ENCODE measurements at places on chromosomes 12 and 14.

DNA sequence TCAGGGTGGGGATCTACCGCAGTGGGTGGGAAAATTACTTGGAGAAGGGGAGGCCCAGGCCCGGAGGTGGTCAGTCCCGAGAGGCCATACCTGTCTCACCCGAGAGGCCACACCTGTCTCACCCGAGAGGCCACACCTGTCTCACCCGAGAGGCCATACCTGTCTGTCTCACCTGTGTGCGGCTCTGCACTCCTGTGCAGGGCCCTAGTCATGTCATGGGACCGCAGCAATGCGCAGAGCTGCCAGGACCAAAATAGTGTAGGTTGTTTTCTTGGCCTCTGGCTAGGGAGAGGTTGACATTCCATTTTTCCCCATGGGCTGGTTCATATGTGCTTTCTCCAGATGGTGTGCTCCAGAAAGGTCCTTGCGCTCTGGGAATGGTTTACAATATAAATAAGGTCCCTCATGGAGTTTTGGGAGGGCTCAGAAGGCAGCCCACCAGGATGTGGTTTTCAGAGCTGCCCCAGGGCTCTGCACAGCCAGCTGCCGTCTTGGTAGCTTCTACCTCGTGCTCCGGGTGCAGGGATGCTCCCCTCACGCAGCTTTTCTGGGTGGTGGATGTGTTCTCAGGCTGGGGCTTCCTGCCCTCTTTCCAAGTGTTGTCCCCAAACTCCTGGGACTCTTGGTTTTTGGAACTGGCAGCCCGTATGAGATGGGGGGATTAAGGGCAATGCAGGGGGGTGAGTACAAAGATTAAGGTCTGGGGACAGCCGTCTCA lies 58.2 kb downstream of the CACNA1C start:
- no peak for DNase-seq

- no peak for DNase-seq
These were observed at the start of gene ACACB for GRCh38 chr12:109115758-109116610. Gene ACACB, plus strand, starts transcription at chr12:109116587. Its CDS starts 22,819 bp downstream, at chr12:109139406.

- DNase-seq, result no peak
These were observed 375.3 kb upstream of the KITLG start for GRCh38 chr12:88955531-88955930.

DNA sequence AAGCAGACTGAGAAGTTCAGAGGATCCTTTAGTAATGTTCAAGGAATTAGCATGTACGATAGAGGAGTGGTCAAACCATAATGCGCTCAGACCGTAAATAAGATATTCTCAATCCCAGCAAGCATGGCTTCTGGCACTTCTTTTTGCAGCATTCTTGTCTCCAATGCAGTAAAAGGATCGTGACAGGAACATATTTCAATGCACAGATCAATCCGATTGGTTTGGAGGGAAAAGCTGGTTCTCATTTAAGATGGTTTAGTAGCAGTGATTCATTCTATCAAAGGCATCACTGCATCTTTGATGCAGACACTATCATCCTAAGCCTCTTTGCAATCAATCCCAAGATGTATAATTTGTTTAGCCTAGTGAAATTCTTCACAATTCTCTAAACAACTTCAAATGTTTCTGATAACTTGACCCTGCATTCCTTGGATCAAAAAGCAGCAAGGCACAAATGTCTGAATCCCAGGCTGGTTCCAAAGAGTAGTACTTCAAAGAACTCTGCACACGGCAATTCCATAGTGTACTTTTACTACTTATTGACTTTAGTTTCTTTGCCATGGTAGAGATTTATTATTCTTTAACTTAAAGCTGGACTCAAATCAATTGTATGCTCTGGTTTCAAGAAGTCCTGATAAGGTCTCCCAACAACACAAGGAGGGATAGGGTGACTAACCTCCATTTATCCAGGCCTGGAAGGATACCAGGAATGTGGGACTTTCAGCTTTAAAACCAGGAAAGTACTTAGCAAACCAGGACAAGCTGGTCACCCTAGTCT lies 96.8 kb upstream of the MDM1 start:
- no peak for DNase-seq

- no peak for DNase-seq
These were observed 149.5 kb downstream of the ETV6 start for GRCh38 chr12:11798856-11799501.

DNA sequence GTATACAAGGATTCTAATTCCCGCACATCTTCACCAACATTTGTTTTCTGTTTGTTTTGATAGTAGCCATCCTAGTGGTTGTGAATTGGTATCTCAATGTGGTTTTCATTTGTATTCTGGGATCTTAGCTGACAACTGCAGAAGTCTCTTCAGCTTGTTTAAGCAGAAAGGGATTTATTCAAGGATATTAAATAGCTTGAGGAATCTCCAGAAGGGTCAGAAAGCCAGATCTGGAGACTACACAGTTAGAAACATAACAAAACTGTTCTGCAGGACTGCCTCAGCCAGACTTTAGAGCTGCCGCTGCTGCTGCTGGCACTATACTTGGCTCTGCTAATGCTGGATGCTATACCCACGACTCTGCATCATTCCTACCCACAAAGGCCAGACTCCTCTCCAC lies 13.4 kb upstream of the CDKL1 start:
- DNase-seq, result no peak

DNA sequence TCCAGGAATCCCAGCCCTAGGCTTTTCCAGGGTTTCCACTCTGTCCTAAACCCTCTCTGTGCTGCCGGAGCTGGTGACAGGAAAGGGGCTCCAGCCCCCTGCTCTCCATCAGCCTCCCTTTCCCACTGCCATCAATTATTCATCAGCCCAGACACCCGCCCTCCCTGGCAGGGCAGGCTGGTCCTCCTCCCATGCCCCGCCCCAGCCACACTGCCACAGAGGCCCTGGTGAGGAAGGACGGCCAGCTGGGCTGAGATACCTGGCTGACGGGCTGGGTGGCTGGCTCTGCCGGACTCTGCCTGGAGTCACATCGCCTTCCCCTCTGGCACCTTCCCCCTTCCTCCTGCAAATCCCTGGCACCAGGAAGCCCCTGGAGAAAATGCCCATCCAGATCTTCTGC lies 11.9 kb upstream of the SMARCD1 start:
- DNase-seq, result no peak

GRCh38 chr12:81610955-81611889 lies 147.9 kb downstream of the PPFIA2 start:
- DNase-seq, result no peak

DNA sequence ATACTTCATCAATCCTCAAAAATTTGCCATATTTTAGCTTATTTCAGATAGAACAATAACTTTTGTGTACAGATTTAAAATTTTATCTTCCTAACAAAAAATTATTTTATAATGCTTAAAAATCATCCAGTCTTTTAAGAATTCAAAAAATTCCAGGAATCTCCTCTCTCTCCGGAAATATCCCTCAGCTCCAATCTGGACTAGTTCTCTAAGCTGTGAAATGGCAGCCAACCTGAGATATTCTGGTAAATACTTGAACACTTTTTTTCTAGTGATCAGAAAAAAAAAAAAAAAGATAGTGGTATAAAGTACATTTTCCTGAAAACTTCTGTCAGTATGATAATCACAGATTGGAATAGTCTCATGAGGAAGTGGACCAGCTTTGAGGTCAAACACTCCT lies 57.6 kb downstream of the SSPN start:
- DNase-seq, result no peak

GRCh38 chr14:104037903-104038302 lies 47.6 kb upstream of the ASPG start:
- no peak for DNase-seq

- no peak for DNase-seq
These were observed 772 bp downstream of the SCARB1 start for GRCh38 chr12:124862768-124863415.

DNA sequence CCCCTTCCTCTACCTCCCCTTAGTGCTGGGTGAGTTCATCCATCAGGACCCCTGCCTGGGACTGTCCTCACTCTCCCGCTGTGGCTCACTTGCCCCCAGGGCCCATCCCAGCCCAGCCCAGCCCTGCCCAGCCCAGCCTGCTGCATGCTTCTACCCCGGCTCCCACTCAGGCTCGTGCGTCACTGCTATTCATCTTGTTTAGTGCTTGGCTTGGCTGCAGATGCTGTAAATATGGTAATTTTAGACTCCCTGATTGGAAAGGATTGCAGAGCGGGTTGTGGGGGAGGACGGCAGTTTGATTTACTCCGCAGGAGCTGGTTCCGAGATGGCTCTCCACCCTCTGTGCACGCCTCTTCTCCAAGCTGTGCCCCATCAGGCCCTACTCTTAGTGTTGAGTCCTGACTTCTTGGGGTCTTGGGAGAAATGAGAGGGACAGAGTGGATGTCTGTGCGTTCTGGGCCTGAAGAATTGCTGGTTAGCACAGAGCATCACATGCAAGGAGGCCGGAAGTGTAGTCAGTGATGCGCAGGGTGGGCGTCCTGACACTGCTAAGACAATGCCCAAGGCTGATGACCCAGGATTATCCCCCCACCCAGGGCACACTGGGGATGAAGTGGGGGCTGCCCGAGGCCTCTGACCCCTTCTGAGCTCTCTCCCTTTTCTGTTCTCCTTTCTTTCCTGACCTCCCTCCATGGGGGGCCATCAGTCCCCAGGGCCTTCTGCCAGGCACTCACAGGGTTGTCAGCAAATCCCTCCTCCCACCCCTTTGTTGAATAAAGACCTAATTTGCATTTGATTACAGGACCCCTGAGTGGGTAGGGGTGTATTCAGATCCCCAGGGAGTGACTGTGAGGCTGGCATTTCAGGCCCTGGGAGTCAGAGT lies 244.4 kb downstream of the ZFP36L1 start:
- DNase-seq, result no peak

DNA sequence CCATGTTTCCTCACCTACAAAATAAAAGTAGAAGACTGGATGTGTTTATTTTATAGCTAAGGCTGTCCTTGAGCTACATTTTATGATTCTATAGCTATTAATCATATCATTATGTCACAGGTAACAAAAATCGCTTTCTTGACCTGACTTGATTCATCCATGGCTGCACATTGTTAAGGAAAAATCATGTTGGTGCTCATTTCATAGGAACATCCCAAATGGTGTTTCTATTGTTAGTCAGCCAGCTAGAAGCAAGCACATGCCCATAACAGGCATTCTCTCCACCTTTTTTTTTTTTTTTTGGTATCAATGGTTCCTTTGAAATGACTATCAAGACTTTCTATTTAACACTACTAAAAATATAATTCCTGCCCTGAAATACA lies 45.3 kb upstream of the PTHLH start:
- no peak for DNase-seq

DNA sequence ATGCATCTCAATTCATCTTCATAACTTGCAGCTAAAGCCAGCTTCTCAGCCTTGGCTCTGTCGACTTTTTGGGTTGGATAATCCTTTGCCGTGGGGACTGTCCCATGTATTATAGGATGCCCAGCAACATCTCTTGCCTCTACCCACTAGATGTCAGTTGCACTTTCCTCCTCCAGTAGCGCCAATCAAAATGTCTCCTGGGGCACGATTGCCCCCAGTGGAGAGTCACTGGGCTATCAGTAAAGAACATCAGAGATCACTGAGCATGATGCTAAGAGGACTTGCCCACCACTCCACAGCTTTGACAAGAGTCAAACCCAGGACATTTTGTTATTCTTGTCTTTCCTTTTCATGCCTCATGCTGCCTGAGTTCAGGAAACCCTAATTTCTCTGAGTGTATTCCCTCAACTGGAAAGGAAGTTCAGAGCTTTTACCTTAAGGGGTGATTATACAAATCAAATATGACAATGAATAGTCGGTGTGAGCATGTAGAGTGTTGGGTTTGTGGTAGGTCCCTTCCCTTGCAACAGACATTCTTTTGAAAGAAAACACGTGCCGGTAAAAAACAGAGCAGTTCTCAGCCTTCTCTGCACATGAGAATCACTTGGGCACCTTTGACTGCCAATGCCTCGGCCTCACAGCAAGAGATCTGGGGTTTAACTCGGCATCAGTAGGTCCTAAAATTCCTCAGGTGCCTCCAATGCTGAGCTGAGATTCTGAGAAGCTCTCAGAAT lies 980.6 kb downstream of the VRK1 start:
- no peak for DNase-seq

- no peak for DNase-seq
These were observed 29.4 kb downstream of the ACAD10 start for GRCh38 chr12:111715279-111715678.

GRCh38 chr14:105249182-105250007 lies 1.1 kb downstream of the BTBD6 start:
- DNase-seq, result no peak

DNA sequence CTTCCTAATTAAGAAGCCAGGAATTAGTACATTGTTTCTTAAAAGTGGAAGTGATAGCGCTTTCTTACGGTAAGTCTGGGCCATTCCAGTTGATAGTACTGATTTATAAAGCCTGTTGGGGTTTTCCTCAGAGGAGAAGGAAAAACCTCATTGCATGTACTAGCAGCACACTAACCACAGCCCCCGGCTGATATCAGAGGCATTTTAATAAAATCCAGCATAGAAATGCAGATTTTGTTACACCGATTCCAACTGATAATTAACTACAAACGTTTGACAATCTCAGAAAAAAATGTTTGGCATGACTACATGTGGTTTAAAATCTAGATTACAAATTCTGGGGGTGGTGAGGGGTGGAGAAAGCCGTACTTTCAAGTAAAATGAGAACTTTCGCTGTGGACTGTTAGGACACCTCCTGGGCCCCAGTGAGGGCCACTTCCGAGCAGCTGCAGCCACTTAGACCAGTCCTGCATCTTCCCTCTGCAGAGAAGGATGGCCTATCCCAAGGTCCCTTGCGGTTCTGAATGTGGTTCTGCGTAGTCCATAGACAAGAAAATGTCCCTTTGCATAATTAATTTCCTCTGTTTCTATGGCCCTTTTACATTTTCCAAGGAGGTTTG lies 374.4 kb downstream of the NUAK1 start:
- DNase-seq, result no peak

GRCh38 chr12:127077262-127078045 lies 1189.5 kb upstream of the TMEM132C start:
- no peak for DNase-seq

DNA sequence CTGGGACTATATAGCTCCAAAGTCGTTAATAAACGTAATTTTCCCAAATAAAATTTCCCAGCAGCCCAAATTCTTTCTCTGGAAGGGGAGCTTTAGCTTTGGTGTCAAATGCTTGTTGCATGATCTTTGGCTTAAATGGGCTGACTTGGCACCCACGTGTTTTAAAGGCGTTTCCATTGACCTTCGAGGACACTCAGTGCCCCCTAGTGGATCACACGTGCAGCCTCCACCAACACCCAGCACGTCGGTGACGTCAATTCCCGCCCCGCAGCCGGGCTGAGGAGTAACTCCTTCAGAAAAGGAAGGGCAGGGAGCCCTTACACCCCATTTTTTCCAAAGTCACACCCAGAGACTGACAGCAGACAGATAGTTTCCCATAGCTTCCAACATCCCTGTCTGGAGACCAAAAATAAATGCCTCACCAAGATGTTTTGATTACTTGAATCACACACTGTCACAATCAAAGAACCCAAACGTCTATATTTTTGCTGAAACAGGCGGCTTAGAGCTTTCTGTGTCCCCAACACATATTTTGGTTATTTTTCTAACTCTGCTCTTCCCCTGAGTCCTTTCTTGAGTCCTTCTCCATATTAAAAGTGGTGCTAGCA lies 707.9 kb downstream of the AACS start:
- no peak for DNase-seq

DNA sequence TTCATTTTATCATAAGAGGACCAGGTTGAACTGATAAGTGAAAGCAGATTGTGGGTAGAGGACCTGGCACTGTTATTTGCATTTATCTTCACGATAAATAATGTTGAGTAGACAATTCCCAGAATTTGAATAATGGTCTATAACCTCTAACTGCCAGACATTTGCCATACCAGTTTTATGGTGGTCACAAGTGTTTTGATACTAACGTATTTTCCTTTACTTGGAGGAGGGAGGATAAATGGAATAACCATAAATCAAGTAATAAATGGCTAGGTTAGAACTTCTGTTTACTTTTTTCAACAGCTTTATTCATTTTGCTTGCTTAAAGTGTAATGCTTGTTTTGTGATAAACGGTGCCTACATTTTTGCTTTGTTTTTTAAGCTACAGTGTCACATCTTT lies 9.5 kb downstream of the PAX9 start:
- no peak for DNase-seq

Measured in stimulated activated CD4-positive, alpha-beta T cell treated with anti-CD3 and anti-CD28 coated beads, Interleukin-15, amount 100 ng/mL, for 1 hour (primary cell).